GM12864 (cell line): ENCODE measurements at places on chromosomes 1 and 21.

DNA sequence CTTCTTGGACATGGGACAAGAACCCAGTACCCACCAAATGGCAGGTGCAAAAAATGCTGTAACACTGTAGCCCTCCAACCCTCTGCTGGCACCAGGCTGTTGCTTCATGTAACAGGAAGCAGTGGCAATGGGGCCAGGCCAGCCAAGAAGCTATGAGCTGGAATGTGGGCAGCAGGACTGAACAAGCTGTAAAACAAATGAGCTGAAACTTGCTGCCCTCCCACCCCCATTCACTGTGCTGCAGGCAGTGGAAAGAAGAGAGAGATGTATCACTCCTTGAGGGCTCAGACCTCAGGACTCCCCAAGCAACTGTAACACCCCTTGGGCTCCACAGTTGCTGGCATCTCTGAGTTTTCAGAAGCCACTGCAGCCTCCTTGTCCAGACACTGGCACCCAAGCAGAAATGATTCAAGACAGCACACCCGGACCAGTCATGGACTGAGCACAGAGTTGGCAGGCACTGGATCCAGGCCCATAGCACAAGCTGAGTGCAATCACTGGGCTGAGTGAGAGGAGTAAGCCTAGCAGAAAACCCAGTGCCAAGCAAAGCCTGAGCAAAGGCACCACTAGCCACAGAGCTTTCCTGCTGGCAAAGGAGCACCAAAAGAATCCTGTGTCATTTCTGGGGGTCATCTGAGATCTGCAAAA lies 321.4 kb upstream of the CXADR start:
- no peak for DNase-seq

GRCh38 chr1:238318294-238319110 lies 427.8 kb upstream of the ZP4 start:
- no peak for DNase-seq

GRCh38 chr1:175408986-175409385 lies 216.4 kb upstream of the KIAA0040 start:
- DNase-seq: no peak

- DNase-seq: no peak
Measured at GRCh38 chr1:35394386-35394785, 125.9 kb downstream of the ZMYM4 start.

DNA sequence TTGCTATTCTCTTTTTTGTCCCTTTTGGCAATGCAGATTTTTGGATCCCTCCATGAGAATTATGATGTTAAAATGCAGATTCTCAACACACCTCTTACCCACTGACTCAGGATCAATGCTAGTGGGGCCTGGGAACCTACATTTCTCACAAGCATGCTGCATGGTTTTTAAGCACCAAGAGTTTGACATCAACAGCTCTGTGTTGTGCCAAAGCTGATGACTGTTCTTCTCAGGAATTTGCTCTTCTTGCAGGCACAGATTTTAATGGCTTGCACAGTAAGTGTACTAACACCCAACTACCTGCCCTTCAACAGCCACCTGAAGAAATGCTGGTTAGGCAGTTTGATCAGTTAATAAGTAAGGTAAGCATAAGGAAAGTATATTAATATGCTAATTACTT lies 468.7 kb downstream of the PTBP2 start:
- no peak for DNase-seq
